Tibial nerve (tissue), 4 donors: ENCODE measurements at places on chromosomes 7 and 10. TPM values are rescaled to one million over a fixed set of nuclear protein-coding genes. Genes with fewer than 3 reads are reported as not detected.

- no peaks in the 10 kb centered on the region for H3K27me3 ChIP-seq
- H3K4me3 ChIP-seq: no peak overlapping the region
- peak; percentile 78 for DNase-seq
- H3K36me3 ChIP-seq: no peaks in the 10 kb centered on the region
Observed at GRCh38 chr10:3805791-3806461, 20.9 kb upstream of the KLF6 start.

GRCh38 chr10:29713450-29713849 is 78.7 kb upstream of the SVIL start:
- H3K27ac ChIP-seq: no peak overlapping the region
- no peaks in the 10 kb centered on the region for H3K27me3 ChIP-seq
- no peaks in the 10 kb centered on the region for H3K4me1 ChIP-seq

DNA sequence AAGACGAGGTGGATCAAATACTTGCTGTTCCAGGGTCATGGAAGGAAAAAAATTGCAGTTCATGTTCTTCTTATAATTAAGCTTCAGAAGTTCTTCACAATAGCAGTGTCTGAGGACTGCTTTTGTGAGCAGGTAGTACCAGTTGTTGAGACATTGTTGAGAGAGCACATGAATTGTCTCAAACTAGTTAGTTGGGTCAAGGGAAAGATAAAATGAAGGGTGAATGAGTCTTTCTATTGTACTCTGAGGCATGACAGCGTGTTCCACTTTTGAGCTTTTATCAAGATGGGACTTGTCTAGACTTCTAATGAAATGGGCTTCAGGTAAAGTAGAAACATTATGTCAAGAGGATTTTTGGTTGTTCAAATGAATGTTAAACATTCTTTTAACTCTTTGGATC is 26.0 kb downstream of the KAT6B start:
- peak overlapping the region; percentile 35 for H3K27ac ChIP-seq
- no peaks in the 10 kb centered on the region for H3K4me1 ChIP-seq
- DNase-seq: no peak
- no peaks in the 10 kb centered on the region for H3K36me3 ChIP-seq
- no peak overlapping the region for H3K4me3 ChIP-seq

Gene ANKRD2
- total RNA-seq: not detected

Gene SRGN
- total RNA-seq: 102 TPM

DNA sequence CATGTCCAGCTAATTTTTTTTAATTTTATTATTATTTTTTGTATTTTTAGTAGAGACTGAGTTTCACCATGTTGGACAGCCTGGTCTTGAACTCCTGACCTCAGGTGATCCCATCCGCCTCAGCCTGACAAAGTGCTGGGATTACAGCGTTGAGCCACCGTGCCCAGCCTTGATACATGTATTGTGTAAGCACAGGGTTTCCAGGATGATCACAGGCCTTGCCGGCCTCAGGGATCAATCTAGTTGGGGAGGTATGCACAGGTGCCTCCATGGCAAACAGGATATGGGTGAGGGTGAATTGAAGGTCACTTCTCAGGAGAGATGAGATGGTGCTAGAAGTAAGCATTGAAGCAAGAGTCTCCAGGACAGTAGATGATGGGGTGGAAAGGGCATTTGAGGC is 5.5 kb downstream of the MRPS17 start:
- no peak overlapping the region for H3K4me3 ChIP-seq
- no peak for DNase-seq
- peaks cover 34% of the 10 kb centered on the region for H3K36me3 ChIP-seq

DNA sequence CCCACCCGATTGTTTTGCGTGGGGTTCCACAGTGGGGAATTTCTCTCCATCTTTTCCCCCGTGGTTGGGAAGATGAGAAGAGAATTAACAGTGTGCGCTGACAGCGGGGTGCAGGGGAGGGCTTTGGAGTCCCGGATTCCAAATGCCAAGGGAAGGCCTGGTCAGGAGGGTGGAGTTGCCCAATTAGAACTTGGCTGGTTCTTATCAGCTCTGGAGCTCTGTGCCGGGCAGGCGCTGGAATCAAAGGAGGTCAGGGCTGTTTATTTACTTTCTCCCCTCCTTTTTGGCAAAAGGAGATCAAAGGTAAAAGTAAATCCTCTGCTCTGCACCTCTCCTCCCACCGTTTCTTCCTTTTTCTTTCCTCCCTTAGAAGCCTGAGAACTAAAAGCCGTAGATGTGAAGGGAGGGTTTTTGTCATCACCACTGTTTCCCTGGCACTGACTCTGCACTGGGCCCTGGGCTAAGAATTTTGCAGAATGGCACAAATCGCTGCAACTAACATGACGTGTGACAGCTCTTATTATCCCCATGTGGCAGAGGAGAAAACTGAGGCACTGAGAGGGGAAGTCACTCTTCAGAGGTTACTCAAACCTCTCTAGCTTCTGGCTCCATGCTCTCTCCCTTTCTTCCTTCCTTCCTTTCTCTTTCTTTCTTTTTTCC is 95.2 kb upstream of the ZNF716 start:
- DNase-seq: no peak
- H3K36me3 ChIP-seq: no peaks in the 10 kb centered on the region

DNA sequence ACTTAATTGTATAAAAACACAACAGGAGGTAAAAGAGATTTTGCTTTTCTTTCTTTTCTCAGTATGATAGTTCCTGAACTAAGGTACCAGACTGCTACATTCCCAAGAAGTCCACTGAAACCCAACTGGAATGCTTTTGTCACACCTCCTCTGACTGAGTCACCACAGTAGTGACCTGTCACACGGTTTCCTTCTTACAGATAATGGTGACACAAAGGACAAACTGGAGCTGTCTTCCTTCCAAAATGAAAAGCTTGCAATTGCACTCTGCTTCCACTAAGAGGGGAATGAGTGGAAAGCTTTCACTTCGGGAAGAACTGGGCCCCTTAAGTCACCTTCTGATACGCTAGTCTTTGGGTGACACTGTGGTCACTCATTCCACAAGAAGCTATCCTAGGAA is 122.2 kb downstream of the KMT2E start:
- H3K27me3 ChIP-seq: no peaks in the 10 kb centered on the region
- no peak for DNase-seq
- no peak overlapping the region for H3K4me3 ChIP-seq
- no peaks in the 10 kb centered on the region for H3K4me1 ChIP-seq

- DNase-seq: no peak
- H3K4me3 ChIP-seq: no peak overlapping the region
- H3K36me3 ChIP-seq: peaks cover 12% of the 10 kb centered on the region
- H3K27me3 ChIP-seq: no peaks in the 10 kb centered on the region
- H3K27ac ChIP-seq: no peak overlapping the region
Observed at GRCh38 chr7:99116144-99116543, 27.8 kb downstream of the SMURF1 start.

Gene TCERG1L
- total RNA-seq: 0.42 TPM

GRCh38 chr7:101565601-101566209 is 63.4 kb downstream of the MYL10 start:
- no peaks in the 10 kb centered on the region for H3K4me1 ChIP-seq
- no peak overlapping the region for H3K4me3 ChIP-seq
- H3K27ac ChIP-seq: no peak overlapping the region
- no peak for DNase-seq

- DNase-seq: no peak
- no peaks in the 10 kb centered on the region for H3K4me1 ChIP-seq
- no peaks in the 10 kb centered on the region for H3K27me3 ChIP-seq
- H3K36me3 ChIP-seq: no peaks in the 10 kb centered on the region
- H3K27ac ChIP-seq: no peak overlapping the region
- H3K4me3 ChIP-seq: no peak overlapping the region
Observed at GRCh38 chr10:76621886-76622620, 1015.6 kb downstream of the KCNMA1 start.

DNA sequence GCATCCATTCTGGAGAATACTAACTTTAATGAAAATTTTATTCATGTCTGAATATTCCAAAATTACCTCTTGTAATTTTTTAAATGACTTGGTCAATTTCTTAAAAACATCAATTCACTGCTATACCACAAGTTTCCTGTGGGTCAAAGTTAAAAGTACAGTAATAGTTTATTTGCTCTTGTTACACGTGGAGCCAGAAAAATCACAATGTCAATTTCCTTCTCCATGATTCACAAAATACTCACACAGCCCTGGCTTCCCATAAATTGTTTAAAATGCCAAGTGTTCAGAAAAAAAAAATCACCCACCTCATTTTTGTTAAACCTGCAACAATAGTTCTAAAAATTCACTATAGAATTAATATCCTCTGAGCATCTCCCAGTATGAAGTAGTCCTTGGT is 139.5 kb upstream of the GRM3 start:
- H3K27ac ChIP-seq: no peak overlapping the region
- no peaks in the 10 kb centered on the region for H3K4me1 ChIP-seq
- no peaks in the 10 kb centered on the region for H3K36me3 ChIP-seq
- no peak overlapping the region for H3K4me3 ChIP-seq

Gene SYT15
- total RNA-seq: 11.0 TPM

GRCh38 chr10:67433276-67433675 is 262.7 kb downstream of the CTNNA3 start:
- no peak overlapping the region for H3K4me3 ChIP-seq
- H3K27me3 ChIP-seq: no peaks in the 10 kb centered on the region
- DNase-seq: no peak
- H3K36me3 ChIP-seq: no peaks in the 10 kb centered on the region

- no peak overlapping the region for H3K27ac ChIP-seq
- H3K4me3 ChIP-seq: no peak overlapping the region
- no peaks in the 10 kb centered on the region for H3K36me3 ChIP-seq
- H3K27me3 ChIP-seq: no peaks in the 10 kb centered on the region
Observed at GRCh38 chr10:77160679-77161078, 476.9 kb downstream of the KCNMA1 start.

Gene PTN
- total RNA-seq: 7.2 TPM

Gene HELLS
- total RNA-seq: 6.1 TPM

- H3K36me3 ChIP-seq: peaks cover 21% of the 10 kb centered on the region
- H3K4me3 ChIP-seq: peak overlapping the region; percentile 47
- no peaks in the 10 kb centered on the region for H3K27me3 ChIP-seq
- H3K4me1 ChIP-seq: no peaks in the 10 kb centered on the region
- peak overlapping the region; percentile 75 for H3K27ac ChIP-seq
Observed at GRCh38 chr10:100970076-100970913, 991 bp downstream of the SEMA4G start.

- H3K4me3 ChIP-seq: no peak overlapping the region
- H3K36me3 ChIP-seq: no peaks in the 10 kb centered on the region
- H3K27ac ChIP-seq: no peak overlapping the region
- no peak for DNase-seq
Observed at GRCh38 chr10:95963202-95963990, 55.6 kb downstream of the CC2D2B start.
